SHP77 treated with DMSO at 0.1 percent for 48 hours (cell line): ENCODE measurements at places on chromosomes 2 and 18.

GRCh38 chr2:180276733-180277132 lies 269.6 kb upstream of the CWC22 start:
- DNase-seq = no peak

DNA sequence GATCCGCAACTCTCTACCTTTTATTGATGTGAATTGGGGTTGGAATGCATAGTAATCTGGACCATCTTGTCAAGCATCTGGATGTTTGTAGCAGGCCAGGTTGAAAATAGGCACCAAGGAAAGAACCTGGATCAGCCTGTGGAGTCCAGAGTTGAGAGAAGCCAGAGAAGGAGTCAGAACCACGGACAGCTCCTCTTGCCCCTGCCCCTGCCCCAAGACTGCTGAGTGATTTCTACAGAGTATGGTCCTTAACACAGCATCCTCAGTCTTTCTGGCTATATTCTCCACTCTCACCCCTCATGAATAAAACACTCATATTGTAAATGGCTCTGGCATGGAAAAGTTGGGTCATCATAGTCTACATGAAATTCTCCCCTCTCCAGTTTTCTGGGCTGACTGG lies 154.6 kb downstream of the LOXHD1 start:
- DNase-seq = no peak

DNA sequence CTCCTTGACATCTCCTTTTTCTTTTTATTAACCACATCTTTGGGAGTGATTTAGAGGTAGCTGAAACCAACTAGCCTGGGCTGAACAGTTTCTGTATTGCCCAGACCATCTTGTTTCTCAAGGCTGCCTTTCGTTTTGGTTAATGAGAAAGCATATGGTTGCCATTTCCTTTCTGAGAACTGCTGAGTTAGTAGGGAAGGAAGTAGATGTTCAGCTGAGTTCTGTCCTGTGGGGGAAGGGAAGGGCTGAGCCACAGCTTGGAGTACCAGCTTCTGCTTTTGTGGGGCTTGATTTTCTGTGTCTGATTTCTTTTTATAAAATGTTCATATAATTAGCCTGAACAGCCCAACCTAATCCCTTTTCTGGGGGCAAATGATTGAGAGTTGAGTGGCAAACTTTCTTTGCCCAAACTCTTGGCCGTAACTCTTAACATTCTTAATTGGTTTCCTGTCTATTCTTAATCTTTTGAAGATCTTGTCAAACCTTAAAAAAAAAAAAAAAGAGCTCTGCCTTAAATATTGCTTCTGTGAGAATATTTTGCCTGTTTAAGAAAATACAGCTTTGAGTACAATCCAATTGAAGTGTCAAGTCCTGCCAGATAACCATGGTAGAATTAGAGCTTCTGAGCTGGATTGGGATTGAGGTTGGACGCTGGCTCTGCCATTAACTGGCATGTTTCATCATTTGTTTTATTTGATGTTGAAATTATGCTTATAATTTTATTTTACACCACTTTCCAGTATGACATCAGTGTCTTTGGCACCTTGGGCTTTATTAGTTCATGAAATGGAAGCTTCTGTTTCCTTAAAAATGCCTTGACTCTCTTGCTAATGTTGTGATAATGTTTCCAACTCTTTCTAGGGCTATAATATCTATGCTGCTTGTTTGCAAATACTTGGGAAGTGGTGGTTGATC lies 1.9 kb upstream of the NABP1 start:
- no peak for DNase-seq

DNA sequence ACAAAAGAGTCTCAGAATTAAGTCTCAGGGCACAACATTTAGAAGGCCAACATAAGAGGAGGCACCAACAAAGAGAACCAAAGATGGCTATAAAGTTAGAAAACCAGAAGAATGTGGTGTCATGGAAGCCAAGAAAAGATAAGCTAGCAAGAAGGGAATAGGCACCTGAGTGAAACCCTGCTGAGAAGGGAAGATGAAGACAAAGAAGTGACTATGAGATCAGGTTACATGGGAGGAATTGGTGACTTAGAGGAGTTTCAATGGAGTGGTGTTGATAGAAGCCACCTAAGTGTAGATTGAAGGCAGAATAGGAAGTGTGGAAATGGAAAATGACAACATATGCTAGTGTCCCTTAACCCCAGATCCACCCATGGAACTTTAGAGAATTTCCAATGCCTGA lies 327.6 kb upstream of the KCNJ3 start:
- DNase-seq = no peak

DNA sequence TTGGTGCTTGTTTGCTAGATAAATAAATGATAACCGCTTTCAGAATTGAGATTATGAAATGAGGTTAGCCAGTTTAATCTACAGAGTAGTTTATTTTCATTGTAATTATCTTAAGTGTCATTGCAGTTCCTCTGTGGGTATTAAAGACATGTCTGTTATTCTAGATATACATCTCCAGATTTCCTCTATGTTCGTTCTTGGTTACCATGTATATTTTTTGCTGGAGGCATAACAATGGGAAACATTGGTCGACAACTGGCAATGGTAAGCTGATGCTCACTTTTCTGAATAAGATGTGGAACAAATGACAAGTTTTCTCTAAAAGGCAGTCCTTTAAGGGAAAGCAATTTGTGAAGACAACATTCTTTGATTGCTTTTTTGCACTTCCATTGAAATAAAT lies 18.7 kb downstream of the INSIG2 start:
- no peak for DNase-seq

GRCh38 chr2:29314816-29315571 lies 199.8 kb downstream of the CLIP4 start:
- DNase-seq = no peak

GRCh38 chr2:237693291-237693994 lies 66.1 kb downstream of the LRRFIP1 start:
- DNase-seq = no peak

DNA sequence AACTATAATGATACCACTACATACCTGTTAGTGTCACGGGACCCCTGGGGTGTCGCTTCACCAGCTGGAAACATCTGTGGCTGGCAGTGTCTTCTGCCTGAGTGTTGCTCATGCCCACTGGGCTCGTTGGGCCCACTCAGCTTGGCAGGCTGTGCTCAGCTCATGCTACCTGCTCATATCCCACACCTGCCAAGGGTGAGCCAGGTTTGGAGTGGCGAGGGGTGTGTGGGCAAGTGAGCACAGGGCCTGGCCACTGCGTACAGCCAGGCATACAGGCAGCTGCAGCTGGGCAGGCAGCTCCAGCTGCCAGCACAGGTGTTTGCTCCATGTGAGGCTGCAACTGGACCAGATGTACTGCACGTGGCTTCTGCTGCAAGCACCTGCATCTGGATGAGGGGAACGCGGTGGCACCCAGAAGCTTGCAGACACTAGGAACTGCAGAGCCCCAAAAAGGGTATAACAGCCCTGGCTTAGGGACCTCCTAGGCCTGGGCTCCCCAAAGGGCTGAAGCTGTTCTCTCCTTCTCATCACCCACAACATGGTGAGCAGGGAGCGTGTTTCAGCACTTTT lies 70.1 kb downstream of the SUCLG1 start:
- DNase-seq = no peak

DNA sequence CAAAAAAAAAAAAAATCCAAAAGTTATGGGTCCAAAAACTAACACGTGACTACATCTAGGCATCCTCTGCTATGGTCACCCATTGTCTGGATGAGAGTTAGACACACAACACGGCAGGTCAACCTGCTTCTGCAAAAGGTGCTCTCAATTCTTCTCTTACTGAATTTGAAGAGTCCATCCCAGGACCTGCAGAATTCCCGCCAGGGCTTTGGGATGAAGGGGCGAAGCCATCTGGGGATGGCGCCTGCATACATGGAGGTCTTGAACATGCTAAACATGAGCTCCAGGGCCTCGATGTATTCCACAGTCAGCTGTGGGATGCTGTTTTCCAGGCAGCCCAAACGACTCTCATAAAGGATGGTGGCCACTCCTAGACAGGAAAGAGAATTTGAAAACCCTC lies 19.1 kb downstream of the CYP27C1 start:
- no peak for DNase-seq

DNA sequence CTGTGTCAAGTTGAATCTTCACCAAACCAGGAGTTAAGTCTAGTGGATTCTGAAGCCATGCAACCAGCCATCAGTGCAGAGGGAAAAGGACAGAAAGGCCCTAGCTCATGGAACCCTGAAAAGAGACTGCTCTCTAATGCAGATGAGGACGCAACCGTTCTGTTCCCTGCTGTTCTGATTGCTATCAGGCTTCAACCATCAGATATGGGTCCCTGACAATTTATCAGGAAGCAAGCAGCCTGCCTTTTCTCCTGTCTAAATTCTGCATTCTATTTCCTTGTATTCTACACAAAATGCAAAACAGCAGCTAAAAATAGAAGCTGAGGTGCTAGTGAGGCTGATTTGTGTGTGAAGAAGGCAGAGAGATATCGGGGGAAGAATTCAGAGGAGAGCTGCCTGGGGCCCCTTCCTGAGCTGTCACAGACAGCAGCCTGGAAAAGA lies 68.4 kb upstream of the RTN4 start:
- DNase-seq = no peak

GRCh38 chr2:85254540-85255300 lies 73.1 kb downstream of the TGOLN2 start:
- DNase-seq = no peak

- no peak for DNase-seq
Observed at GRCh38 chr2:99863236-99863902, 279.0 kb downstream of the AFF3 start.

GRCh38 chr2:223008162-223008561 lies 43.8 kb upstream of the KCNE4 start:
- DNase-seq = no peak

- no peak for DNase-seq
Observed at GRCh38 chr2:21268878-21269224, 145.1 kb downstream of the TDRD15 start.

GRCh38 chr2:53131416-53131815 lies 636.2 kb upstream of the CHAC2 start:
- DNase-seq = no peak
